Right ventricle myocardium inferior (tissue), 1 donor: ENCODE measurements at places on chromosomes 2 and 18.
A peak's percentile ranks its signal among the peaks of the same experiment; 100 is the strongest.

- peak; percentile 65 for DNase-seq
Observed at GRCh38 chr2:96927405-96928171, 57.7 kb upstream of the SEMA4C start.

DNA sequence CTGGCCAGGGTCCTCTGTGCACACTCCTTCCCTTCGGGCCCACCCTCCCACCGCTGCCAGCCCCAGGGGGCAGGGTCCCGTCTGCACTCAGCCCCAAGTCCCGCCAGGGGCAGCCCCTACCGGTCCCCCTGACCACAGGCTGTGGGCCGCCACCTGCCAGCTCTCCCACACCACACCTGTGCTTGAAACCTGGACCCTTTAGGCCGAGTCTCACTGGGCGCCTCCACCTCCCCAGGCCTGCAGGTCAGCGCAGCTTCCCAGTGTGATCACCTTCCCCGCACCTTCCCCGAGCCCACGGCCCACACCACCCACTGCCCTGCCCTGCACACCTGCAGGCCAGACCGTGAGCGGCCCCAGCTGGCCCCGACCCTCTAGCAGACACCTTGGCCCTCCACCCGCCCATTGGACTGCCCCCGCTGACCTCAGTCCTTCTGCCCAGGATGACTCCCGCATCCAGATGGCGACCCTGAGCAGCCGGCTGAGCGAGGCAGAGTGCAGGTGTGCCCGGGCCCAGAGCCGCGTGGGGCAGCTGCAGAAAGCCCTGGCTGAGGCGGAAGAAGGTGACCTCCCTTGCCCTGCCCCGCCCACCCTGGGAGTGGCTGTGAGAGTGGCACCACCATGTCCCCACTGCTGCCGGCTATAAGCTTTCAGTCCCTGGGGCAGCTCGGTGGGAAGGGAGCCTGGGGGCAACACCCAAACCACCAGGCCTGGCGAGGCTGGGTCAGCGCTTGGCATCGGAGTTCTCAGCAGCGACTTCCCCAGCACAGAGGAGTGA, 31.3 kb upstream of the SNED1 start:
- no peak for DNase-seq

GRCh38 chr2:86350751-86351150, 13.3 kb upstream of the REEP1 start:
- DNase-seq = no peak

DNA sequence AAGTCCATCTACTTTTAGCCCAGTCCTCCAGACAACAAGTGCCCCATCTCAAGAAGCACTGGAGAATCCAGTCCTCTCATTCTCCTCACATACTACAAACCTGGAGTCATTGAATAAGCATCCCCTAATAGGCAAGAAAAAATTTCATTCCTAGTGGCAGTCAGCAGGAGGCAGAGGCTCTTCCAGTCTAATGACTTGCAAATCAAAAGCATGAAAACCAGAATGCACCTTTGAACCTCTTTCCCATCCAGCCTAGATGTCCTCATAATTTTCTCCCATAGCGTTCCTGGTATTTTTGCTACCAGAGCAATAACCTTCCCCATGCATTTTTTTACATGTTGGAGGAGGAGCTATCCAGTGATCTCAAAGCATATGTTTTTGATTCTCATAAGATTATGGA, 252.6 kb downstream of the TTC32 start:
- DNase-seq = no peak

DNA sequence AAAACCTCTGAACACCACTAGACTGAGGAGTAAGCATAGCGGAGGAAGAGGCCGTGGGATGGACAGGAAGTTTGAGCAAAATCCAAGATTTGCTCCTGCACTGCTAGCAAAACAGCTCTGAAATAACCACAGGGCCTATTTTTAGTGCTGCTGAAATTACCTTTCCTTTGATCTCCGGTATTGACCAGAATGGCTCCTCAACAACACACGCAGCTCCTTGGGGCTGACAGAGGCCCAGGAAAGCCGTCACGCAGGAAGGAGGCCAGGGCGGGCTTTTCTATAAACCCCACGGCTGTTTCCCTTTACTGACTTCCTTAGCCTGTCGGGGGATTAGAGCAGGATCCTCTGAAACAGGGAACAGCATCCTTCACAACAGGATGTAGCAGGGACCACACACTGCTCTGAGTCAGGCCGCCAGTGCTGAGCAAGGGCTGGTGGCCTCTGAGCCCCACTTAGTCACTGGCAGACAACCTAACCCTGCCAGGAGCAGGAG, 80.8 kb upstream of the LCLAT1 start:
- DNase-seq = no peak

DNA sequence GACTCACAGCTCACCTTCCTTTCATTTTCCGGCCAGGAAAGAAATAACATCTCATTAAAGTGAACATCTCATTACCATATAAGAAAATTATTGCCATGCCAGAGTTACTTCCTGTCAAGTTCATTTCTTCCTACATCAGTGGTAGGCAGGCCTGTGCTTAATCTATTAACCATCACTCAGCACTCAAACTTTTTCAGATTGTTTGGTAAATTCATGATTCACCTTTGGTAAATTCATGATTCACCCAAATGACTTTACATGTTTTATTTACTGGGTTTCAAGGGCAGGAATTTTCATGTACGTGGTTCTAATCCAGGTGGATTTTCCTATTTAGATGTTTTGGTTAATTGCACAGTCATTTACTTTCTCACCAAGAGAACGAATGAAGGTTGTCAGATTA, 116.5 kb downstream of the CSRNP3 start:
- no peak for DNase-seq

- no peak for DNase-seq
Observed at GRCh38 chr2:237438080-237438940, 24.3 kb upstream of the COL6A3 start.

DNA sequence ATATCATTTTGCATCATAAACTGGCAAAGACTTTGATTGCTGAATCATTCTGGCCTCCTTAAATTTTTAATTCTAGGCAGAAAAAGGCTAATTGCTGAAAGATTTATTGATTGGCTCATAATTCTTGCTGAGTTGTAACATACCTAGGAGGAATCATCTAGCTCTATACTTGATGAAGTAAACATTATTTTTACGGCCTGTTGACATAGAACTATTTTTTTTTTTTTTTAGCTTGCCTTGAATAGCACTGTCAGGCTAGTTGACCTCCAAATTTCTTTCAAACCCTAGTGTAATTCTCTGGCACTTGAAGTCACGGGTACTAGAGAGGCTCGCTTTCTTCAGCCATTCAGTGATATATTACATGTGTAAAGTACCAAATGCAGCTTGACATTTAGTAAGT, 2.8 kb downstream of the SERPINB12 start:
- no peak for DNase-seq

DNA sequence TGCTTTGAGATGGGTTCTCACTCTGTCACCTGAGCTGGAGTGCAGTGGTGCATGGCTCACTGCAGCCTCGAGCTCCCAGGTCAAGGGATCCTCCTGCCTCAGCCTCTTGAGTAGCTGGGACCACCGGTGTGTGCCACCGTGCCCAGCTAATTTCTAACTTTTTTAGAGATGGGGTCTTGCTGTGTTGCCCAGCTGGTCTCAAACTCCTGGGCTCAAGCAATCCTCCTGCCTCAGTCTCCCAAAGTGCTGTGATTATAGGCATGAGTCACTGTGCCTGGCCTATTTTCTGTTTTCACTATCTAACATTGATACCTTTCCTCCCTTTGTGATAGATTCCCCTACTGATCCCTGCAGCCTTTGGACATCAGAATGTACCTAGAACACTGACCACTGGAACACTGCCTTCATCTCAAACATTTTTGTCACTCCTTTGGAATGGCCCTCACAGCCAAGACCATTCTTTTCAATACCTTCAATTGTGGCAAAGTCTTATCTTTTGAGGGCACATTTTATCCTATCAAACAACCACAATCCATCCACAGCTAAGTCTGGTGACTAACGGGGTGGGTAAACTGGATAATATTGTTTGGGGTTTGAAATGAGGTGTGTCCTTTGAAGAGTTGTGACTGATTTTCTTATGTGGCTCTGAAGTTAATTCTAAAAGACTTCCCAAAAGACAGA, 43.7 kb downstream of the EPAS1 start:
- DNase-seq = no peak

DNA sequence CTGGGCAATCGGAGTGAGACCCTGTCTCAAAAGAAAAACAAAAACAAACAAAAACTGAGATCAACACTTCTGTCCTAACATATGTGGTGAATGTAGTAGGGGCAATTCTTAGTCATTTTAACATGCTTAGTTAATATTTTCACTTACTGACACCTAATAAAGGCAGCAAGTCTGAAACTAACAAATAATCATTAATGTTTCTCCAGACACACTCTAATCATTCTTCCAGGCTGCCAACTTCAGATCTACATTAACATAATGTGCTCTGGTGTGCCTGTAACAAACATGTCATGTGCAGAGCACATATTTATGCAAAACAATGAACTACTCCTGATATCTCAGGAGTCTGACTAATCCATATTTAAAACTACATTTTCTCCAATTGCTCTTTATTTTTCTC, 6.0 kb downstream of the KRCC1 start:
- no peak for DNase-seq

DNA sequence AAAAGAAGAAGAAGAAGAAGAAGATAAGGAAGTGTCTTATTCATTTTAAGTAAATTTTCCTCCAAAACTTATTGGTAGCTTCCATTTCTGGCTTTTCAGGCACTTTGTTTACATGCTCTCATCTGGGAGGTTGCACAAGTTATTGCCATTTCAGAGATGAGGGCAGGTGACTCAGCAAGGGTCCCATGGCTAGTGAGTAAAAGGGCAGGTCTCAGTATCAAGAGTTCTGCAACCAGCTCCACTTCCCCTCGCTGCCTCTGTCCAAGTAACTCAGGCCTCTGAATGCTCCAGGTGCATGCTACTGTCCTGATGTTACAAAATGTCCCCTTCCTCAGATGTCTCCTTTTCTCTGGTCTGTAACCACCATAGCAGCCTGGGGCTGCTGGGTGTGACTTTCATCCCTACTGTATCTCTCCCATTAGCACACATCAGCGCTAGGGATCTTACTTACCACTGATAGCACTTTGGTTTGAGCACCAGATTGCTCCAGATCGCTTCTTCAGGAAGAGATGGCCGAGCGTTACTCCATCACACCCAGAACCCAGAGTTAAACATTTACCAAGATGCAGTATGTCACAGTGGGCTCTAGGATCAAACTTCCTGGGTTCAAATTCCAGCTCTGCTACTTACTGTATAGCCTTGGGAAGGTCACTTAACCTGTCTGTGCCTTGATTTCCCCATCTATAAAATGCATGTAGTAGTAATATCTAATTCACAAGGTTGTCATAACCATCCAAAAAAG, 57.4 kb upstream of the LAPTM4A start:
- no peak for DNase-seq
